GM04504 (cell line): ENCODE measurements at places on chromosomes 13 and 19.

GRCh38 chr19:32022731-32023563 lies 322.5 kb upstream of the ZNF507 start:
- DNase-seq = no peak

- DNase-seq = no peak
Observed at GRCh38 chr13:56561327-56561726, 579.4 kb upstream of the PRR20A start.

- no peak for DNase-seq
Observed at GRCh38 chr13:57637515-57637914, 6.0 kb downstream of the PCDH17 start.

GRCh38 chr13:74990992-74991391 lies 491.0 kb downstream of the TBC1D4 start:
- no peak for DNase-seq

DNA sequence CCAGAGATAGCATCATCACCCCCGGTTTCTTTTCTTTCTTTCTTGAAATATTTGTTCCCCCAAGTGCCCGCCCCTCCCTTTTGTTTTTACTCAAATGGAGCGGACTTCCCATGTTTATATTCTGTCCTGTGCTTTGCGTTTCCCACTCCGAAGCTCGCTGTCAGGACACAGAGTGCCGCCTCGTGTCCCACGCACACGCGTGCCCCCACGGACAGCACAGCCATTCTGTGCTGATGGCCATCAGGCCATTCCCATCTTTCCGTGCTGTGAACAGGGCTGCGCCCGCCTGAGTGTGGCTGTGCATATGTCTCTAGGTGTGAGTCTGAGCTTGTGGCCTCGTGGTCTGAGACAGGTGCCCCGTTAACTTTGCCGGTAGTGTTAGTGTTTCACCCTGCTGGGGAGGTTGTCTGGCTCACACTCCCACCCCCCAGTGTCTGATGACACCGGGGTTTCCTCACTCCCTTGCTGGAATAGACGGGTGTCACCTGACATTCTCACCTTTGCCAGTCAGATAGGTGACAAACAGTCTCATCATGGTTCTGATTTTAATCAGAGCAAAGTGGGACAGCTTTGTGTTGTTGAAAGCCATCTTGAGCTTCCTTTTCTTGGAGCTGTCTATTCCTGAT lies 6.9 kb downstream of the PAK4 start:
- DNase-seq = no peak

DNA sequence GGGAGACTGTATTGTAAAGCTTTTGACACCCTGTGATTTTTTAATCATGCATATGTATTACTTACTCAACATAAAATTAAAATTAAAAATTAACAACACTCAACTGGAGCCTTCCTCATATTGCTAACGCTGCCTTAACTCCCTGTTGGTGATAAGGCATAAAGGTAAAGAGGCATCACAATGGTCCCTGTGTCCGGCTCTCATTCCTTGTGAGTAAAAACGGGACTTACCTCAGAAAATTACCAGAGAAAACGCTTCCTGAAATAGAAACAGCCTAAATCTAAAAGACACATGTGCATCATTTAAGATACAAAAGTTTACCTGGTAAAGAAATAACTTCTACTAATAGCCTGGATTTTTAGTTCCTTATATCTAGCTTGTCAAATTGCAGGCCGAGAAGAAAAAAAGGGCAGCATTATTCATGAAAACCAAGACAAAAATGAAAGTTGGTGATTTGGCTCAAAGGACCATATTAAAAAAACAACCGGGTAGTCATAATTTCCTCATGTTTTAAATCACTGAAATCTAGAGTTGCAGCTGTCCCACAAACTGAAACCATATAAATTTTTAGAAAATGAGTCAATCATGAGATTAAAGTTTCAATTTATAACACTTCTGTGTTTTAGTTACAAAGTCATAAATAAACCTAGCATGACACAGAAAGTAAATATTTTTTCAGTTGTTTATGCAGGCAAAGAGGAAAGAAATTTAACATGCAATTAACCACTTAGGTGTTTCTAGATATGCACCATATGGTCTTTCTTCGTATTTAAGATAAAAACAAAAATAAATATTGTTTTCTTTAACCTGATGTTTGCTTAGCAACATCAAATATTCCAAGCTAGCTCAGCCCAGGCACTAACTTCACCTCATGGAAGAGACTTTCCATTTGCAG lies 94.7 kb downstream of the MIPEP start:
- peak; percentile 34 for DNase-seq

- no peak for DNase-seq
Observed at GRCh38 chr19:993361-993830, 6.8 kb upstream of the GRIN3B start.

- peak; percentile 71 for DNase-seq
Observed at GRCh38 chr13:35771898-35772297, 295.4 kb upstream of the MAB21L1 start.

- no peak for DNase-seq
Observed at GRCh38 chr13:99342723-99343315, 35.6 kb upstream of the GPR183 start.

GRCh38 chr13:60242043-60242595 lies 78.4 kb upstream of the DIAPH3 start:
- DNase-seq = no peak

DNA sequence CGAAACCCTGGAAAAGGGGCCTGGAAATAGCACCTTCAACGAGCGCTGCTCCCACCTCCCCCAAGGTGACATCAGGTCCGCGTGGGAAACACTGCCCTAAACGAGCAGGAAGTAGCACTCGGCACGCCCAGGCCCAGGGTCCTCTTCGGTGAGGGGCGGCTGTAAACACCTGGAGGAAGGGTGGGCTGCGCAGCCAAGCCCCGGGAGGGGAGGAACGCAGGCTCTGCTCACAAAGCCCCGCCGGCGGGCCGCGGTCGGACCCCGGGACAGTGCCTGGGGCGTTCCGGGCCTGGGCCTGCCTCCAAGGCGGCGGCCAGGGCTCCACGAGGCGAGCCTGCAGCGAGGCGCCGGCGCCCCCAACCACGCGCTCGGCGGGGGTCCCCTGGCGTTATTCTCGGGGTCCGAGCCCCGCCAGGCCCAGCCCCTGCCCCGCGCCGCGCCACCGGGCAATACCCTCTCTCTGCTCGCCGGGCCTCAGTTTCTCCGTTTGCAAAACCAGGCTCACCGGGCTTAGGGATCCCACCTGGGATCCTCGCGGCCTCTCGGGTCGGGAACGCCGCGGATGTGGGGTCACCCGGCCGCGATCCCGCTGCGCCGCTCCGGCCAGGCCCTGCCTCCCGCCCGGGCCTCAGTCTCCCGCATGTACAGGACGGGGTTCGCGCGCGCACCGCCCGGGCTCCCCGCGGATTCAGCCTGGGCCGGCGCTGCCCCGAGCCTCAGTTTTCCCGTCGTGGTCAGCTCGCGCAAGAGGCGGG lies 630 bp downstream of the RNF126 start:
- no peak for DNase-seq

DNA sequence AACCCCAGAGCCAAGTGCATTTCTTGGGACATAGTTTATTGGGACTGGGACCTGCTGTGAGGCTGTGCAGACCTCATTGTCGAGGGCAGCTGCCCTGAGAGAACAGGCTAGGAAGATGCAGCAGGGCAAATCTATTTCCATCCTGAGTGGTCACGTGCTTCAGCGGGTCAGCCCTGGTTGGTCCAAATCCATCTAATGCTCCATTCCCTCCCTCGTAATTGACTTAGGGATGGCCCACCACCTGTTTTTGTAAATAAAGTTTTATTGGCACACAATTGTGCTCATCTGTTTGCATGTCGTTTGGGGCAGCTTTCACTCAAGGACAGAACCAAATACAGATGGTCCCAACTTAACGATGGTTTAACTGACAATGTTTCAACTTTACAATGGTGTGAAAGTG lies 75.5 kb upstream of the ADGRE5 start:
- DNase-seq = no peak

- DNase-seq = peak; percentile 26
Observed at GRCh38 chr13:107367258-107367657, 799.3 kb upstream of the ARGLU1 start.

- no peak for DNase-seq
Observed at GRCh38 chr19:10907925-10908324, 20.5 kb downstream of the YIPF2 start.

GRCh38 chr13:45928843-45929242 lies 77.3 kb upstream of the SIAH3 start:
- no peak for DNase-seq

DNA sequence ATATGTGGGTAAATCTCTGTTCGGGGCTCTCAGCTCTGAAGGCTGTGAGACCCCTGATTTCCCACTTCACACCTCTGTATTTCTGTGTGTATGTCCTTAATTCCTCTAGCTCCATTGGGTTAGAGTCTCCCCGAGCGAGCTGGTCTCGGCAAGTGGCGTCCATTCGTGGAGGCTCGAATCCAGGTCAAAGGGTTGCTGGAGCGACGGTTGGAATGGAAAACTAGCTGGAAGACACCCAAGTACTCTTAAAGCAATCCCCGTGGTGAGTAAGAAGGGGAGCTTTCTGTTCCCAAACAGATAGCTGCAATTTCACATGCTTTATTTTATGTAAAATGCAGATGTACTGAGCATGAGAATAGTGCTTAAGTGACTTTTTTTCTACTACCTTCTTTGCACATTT lies 277.5 kb upstream of the SGCG start:
- no peak for DNase-seq
